ENCODE measurements at places on chromosomes 6 and 20. TPM values are rescaled to one million over a fixed set of nuclear protein-coding genes. Genes with fewer than 3 reads are reported as not detected.

GRCh38 chr6:135052939-135053338, 1.7 kb downstream of the HBS1L start:
- DNase-seq, result no peak

DNA sequence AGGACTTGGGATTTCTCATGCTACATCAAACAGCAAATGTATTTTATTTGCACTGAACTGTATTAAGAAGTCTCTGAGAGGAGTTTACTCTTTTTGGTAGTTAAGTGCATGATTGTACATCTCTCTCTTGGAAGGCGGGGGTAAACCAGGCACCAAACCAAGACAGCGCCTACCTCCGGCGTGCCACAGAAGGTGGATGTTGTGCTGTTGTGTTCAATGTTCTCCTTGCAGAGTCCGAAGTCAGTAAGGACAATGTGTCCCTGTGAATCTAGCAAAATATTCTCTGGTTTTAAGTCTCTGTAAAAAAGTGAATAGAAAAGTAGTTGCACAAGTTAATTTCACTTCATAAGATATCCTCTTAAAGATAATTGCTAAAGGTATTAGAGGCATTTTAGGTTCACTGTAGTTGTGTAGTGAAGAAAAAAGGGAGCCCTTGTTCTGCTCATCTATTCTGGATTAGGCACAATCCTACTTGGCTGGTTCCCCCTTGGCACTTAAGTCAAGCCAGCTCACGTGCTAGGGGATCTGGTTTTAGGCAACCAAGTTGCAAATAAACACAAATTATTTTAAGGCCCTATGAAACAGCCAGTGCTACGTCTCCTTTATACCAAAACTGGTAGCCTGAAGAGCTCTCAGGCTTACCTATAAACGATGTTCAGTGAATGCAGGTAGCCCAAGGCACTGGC, 119.7 kb upstream of the SLC2A12 start:
- DNase-seq, result no peak

- no peak for DNase-seq
Observed at GRCh38 chr6:36754582-36755434, 57.2 kb downstream of the RAB44 start.

DNA sequence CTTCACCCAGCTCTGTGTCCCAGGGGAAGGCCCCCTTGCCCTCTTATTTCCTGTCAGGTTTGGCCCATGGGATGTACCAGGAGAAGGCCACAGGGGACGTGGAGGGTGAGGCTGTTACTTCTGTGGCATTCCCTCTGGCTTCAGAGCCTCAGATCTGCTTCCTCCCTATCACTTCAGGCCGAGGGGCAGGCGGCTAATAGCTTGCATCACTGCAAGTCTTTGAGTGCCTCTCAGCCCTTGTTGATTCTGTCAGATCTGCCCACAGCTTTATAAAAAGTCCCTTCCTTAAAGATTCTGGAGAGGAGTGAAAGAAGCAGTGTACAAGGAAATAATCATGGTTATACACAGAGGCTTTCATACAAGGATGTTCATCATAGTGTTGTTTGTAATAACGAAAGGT, 86.9 kb downstream of the LRFN2 start:
- no peak for DNase-seq

Gene RRAGD
- 111 TPM for polyA plus RNA-seq

Gene IRF4
- 1.3 TPM for polyA plus RNA-seq

Gene MYH7B
- polyA plus RNA-seq, result 71.9 TPM

DNA sequence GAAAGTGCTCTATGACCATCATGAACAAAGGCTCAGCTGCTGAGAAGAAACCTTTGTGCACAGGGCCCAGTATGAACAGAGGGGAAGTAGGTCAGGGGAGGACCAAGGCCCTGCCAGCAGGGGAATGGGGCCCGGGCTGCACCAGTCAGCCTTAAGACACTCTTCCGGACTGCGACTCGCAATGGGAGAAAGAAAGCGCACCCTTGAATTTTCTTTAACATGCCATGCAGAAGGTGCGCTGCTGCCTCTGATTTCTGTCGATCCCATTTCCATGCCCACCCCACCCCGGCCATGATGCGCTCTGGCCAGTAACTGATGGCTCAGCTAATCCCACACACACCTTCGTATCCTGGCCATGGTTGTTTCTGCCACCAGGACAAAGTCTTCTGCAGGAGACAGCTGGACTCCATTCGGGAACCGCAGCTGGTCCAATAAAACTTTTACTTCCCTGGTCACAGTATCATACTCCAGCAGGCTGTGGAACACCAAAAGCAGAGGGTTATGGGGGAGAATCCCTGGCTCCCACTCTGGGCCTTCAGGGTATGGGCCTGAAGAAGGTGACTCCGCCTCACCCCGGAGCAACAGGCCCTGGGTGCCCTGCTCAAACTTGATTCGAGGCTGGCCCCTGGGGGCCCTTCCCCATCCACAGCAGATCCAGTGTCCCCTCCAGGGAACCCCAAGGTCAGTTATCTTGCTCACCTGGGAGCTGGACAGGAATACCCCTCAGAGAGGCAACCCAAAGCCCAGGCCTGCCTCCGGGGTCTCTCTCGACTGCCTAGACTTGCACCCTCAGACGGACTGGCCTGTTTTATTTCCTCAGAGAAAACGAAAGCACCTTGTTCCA, 20.3 kb downstream of the CST7 start:
- no peak for DNase-seq

Gene TPX2
- polyA plus RNA-seq, result 30.9 TPM

Gene FAM209A
- polyA plus RNA-seq, result not detected

Gene ABHD16B
- polyA plus RNA-seq, result not detected

DNA sequence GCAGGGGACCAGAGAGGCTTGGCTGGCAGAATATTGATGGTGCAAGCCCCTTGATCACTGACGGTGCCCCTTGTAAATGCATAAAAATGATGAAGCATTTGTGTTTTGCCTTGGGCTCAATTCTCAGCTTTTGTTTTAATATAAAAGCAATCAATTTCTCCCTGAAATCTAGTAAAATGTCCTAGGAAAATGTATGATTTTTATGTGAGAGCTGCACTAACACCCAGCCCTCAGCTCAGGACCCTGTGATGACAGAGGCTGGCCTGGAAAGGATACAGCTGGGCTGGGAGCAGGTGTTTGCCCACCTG, 84.7 kb upstream of the PHACTR3 start:
- no peak for DNase-seq

DNA sequence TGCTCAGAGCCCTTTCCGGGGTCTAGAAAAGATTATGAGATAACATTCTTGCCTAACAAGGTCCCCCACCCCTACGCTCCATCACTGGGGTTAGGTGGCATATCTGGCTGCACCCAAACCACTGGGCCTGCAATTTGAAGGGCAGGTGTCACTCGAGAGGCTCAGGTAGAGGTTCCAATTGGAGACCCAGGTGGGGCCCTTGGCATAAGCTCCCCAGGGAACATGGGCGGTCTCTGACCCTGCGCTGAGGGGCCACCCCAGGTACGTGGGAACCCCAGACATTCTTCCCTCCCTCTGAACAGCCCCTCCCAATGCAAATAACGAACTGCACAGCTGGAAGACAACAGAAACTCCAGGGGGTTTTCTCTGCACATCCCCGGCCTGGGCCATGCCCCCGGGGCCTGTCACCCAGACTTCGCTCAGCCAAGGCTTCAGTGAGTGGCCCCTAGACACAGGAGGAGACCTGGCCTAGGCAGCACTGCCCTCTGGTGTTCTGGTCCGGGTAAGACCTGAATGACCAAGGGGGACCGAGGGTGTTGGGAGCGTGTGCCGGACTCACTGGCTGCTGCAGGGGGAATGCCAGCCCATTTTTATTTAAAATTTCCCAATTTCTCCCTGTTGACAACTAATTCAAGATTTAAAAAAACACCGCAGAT, 47.5 kb downstream of the DSTN start:
- DNase-seq, result peak; percentile 57

DNA sequence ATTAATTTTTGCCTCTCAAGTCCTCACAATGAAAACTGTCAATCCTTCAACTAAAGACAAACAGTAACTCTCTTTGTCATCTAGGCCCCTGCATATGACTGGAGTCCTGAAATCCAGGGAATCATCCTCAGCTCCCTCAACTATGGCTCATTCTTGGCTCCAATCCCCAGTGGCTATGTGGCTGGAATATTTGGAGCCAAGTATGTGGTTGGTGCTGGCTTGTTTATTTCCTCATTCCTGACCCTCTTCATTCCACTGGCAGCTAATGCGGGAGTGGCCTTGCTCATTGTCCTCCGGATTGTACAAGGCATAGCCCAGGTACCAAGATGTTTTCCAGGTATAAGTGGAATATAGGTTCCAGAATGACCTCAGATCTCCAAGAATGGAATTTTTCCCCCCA, 15.4 kb downstream of the SLC17A4 start:
- DNase-seq, result no peak

- no peak for DNase-seq
Observed at GRCh38 chr6:37643851-37644672, 53.6 kb downstream of the MDGA1 start.

DNA sequence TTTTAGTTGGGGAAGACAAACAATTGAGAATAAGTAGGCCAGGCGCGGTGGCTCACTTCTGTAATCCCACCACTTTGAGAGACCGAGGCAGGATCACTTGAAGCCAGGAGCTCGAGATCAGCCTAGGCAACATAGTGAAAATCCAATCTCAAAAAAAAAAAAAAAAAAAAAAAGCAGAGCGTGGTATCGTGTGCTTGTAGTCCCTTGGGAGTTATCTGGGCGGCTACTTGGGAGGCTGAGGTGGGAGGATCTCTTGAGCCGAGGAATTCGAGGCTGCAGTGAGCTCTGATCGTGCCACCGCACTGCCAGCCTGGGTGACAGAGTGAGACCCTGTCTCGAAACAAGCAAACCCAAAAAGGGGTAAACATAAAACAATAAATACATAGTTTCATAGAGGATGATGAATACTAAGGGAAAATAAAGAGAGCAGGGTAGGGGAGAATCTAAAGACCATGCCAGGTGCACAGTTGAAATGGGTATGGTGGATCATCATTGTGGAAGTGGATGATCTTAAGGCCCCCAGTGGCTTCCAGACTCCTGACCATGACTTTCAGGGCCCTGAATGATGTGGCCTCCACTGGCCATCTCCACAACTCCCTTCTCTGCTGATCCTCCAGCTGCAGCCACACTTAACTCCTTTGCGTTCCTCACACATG, 947 bp downstream of the POFUT1 start:
- DNase-seq, result no peak

Gene HAO1
- not detected for polyA plus RNA-seq

GRCh38 chr6:139744891-139745290, 370.4 kb upstream of the CITED2 start:
- no peak for DNase-seq

Gene SH3BGRL2
- 6.4 TPM for polyA plus RNA-seq

Gene MYLK2
- 54.6 TPM for polyA plus RNA-seq

GRCh38 chr6:33191383-33192104, 723 bp downstream of the COL11A2 start:
- DNase-seq, result peak; percentile 46

- no peak for DNase-seq
Observed at GRCh38 chr6:3418496-3419060, 38.3 kb downstream of the SLC22A23 start.

Gene HLA-DQA1
- 3.2 TPM for polyA plus RNA-seq

Gene MRPS26
- 33.8 TPM for polyA plus RNA-seq

Data from muscle of back (tissue), 13 donors.